ENCODE measurements at places on chromosomes 1 and 21. TPM values are rescaled to one million over a fixed set of nuclear protein-coding genes. Genes with fewer than 3 reads are reported as not detected.

GRCh38 chr1:53376041-53376461 lies 48.2 kb upstream of the LRP8 start:
- DNase-seq: no peak

- DNase-seq: no peak
Measured at GRCh38 chr1:63688302-63688890, 85.4 kb upstream of the ROR1 start.

Gene TNFRSF4
- 2.0 TPM for polyA plus RNA-seq

DNA sequence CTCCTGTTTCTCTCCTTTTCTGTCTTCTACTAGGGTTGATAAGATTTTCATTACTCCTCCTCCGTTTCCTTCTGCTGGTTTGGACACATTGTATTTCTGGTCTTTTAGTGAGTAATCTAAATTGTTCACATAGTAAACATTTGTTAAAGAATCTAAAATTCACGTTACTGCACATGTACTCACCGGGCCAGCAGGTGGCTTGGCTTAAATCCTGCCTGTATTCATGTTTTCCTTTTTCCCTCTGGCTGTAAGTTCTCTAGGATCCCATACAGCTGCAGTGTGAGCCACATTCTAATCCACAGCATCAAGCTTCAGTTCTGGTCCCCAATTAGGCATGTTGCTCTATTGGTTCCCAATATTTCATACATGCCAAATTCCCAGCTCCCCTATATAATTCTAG lies 958.3 kb downstream of the ADGRL2 start:
- no peak for DNase-seq

DNA sequence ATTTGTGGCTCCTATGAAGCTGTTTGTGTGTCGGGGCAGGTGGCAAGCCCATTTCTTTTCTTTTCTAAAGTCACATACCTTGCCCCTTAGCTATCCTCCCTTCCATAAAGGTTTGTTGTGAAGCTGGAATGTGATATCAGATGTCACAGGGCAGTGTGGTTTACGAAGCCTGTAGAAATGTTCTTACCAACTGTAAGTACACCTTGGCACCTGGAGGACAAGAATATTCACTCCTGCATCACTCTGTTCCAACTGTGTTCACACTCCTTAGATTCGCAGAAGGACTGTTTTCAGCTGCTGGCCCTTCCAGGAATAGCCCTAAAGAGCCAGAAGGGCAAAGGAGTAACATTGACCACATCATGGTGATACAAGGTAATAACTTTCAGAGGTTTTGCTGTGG lies 176.9 kb downstream of the FGGY start:
- DNase-seq: no peak

GRCh38 chr1:69702085-69702484 lies 134.4 kb downstream of the LRRC7 start:
- DNase-seq: no peak

DNA sequence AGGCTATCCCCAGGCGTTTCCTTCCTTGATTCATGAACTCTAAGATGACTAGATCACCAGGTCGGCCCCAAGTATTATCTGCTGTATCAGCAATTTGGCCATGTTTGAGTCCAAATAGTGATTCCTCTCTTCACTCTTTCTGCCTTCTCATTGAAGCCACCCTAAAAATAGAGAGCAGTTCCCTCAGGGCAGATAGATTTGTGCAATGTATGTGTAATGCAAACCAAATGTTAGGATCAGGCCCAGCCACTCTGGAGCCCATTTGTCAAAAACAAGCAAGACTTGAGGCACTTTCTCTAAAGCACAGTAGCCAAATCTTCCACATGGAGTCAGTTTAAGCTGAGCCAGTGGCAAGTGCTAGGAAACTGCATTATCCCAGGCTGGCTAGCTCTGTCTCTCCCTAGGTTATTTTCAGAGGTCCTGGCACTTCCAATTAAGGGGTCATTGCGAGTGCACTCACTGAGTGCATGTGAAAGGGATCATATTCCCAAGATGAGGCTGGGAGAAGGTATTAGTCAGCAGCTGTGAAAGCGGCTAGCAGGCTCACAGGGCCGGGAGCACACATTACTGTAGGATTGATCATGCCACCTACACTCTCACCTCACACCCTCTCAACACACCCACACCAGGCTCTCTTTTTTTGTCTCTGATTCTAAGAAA lies 97.9 kb upstream of the RAB3GAP2 start:
- DNase-seq: no peak

- DNase-seq: no peak
Measured at GRCh38 chr1:75275631-75276030, 141.4 kb downstream of the LHX8 start.

Gene FAM43B
- 2.0 TPM for polyA plus RNA-seq

DNA sequence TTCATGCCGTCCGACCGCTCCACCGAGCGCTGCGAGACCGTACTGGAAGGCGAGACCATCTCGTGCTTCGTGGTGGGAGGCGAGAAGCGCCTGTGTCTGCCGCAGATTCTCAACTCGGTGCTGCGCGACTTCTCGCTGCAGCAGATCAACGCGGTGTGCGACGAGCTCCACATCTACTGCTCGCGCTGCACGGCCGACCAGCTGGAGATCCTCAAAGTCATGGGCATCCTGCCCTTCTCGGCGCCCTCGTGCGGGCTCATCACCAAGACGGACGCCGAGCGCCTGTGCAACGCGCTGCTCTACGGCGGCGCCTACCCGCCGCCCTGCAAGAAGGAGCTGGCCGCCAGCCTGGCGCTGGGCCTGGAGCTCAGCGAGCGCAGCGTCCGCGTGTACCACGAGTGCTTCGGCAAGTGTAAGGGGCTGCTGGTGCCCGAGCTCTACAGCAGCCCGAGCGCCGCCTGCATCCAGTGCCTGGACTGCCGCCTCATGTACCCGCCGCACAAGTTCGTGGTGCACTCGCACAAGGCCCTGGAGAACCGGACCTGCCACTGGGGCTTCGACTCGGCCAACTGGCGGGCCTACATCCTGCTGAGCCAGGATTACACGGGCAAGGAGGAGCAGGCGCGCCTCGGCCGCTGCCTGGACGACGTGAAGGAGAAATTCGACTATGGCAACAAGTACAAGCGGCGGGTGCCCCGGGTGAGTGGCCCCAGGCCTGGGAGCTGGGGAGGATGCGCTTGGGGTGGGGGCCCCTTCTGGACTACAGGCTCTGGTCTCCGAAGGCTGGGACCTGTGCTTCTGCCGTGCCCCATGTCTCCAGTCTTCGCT lies 1.1 kb downstream of the SKI start:
- DNase-seq: no peak

Gene LMX1A
- polyA plus RNA-seq: not detected
